Renal cortical epithelial cell (primary cell): ENCODE measurements at places on chromosomes 13 and 19. TPM values are rescaled to one million over a fixed set of nuclear protein-coding genes. Genes with fewer than 3 reads are reported as not detected.

- no peak for DNase-seq
Measured at GRCh38 chr13:95948656-95949055, 104.5 kb downstream of the UGGT2 start.

GRCh38 chr19:12774588-12775555, at the start of gene HOOK2:
TSS of gene HOOK2 (minus strand) at chr19:12775552. CDS start at chr19:12775449, 103 bp downstream.
- no peak for DNase-seq

The KIR3DL1 gene
- not detected in 2 replicates for total RNA-seq

- no peak for DNase-seq
Measured at GRCh38 chr19:37353968-37354367, 16.9 kb upstream of the ZNF527 start.

- no peak for DNase-seq
Measured at GRCh38 chr19:49677231-49677900, at the start of gene PRMT1. TSS of gene PRMT1 (plus strand) at chr19:49677271. CDS start at chr19:49677281, 10 bp downstream.

DNA sequence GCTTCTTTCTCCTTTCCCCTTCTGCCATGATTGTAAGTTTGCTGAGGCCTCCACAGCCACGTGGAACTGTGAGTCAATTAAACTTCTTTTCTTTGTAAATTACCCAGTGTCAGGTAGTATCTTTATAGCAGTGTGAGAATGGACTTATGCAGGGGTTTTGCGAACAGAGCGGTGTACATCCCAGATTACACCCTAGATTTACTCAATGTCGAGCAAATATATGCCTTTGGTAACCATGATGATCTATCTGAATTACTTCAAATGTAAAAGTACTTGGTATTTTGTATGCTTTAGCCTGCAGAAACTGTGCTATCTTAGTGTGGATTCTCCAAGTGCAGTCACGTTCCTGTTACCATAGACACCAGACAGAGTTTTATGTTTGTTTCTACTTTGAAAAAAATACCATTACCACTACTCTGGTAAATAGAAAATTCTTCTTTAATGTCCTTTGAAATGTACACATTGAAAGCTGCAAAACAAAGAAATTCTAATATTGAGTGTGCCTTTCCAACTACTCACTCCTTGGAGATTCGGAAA, 510.4 kb upstream of the ARGLU1 start:
- no peak for DNase-seq

DNA sequence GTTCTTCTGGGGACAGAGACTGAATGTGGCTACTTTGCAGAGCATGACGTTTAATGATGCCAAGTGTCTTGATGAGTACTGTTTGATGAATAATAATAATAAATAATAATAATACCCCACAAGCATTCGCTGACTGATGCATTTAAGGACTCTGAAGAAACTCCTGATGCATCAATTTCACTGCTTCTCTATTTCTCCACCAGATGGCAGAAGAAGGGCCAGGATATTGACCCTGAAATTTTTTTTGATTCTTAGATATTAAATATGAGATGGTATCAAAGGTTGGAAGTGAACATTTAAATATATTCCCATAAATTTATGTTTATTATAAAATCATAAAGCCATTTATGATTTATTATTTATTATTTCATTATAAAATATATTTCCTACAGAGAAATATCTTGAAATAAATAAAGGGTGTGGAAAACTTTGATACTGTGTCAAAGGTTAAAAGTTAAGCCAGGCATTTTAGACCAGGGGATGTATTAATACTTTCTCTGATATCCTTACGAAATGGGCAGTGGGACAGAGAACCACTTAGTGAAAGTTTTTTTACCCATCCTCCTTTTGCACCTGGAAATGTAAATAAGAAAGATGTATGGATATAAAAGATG, 170.9 kb downstream of the LACC1 start:
- no peak for DNase-seq

The RFPL4A gene
- total RNA-seq, result not detected in 2 replicates

- no peak for DNase-seq
Measured at GRCh38 chr19:53892301-53892980, 10.4 kb downstream of the PRKCG start.

The JOSD2 gene
- total RNA-seq, result 13.5 and 19.8 TPM in 2 replicates

- no peak for DNase-seq
Measured at GRCh38 chr13:27972478-27972820, 3.3 kb upstream of the CDX2 start.

- no peak for DNase-seq
Measured at GRCh38 chr19:51163257-51163656, 21.2 kb downstream of the SIGLEC7 start.

The PINLYP gene
- total RNA-seq, result 0.52 and 2.2 TPM in 2 replicates

GRCh38 chr19:38719761-38720558, 24.3 kb downstream of the CAPN12 start:
- no peak for DNase-seq

DNA sequence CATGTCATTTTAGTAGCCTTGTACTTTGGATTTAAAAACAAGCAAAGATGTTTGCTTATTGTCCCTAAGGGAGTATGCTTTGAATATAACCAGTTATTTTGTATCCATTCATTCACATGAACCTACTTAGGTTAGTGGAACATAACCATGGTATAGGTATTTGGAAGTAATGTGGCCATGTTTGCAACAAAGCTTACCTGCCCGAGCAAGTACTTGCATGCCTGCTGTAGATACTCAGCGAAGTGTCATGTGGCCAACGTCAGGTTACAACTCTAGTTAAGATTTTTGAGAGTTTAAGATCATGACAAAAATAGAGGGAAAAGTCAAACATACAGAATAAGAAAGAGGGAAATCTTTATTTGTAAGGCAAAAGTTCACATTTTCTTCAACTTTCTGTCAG, 57.2 kb downstream of the COG6 start:
- no peak for DNase-seq

DNA sequence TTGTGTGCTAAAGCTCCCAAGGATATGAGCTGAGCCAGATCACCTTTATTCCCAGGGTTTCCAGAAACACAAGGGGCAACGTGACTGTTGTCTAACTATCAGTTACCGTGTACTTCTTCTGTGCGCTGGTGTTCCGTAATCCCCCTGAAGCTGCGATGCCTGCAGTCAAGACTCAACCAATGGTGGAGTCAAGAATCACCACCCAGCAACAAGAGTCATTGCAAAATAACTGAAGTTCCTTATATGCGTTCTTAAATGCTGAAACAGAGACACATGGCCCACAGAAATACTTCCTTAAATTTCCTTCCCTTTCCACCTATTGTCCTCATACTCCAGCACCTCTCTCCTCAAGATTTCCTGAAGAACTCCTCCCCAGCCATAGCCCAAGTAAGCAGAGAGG, 200.2 kb downstream of the KATNAL1 start:
- no peak for DNase-seq

DNA sequence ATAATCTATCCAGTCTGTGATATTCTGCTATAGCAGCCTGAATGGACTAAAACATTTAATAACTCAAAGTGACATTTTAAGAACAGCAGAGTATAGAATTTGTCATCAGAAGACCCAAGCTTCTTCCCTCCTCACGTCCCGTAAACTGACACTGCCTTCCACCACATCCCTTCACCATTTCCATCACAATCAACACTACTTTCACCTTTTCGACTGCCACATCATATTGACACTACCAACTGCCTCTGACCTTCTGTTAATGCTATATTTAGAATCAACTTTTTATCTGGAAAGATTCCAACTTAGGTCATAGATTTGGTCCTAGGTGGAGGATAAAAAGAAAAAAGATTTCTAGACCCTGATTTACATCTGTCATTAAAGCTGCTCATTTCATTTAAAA, 39.6 kb downstream of the STOML3 start:
- DNase-seq, result no peak

DNA sequence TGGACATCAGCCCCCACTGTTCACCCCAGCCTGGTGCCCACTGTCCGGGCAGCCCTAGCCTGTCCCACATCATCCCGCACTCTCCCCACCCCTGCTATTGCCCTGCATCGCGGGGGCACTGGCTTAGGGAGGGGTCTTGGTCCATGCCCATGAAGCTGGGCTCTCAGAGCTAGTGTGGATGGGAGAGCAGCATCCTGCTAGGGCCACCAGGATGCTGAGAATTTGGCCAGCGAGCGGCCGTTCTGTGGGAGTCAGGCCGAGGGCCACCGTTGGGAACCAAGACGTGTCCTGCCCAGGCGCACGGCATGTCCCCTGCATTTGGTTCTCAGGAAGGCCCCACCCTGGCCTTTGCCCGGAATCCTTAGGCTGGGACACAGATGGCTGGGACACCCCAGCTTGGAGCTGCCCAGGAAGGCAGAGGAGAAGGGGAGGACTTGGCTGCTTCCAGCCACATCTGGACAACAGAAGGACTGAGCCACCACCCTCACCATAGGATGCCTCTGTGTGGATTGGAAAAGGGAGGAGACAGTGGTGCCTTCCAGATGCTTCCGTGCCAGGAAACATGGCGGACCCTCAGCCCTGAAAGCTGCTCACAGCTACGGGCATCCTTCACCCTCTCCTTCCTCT, 14.6 kb downstream of the ADGRE5 start:
- no peak for DNase-seq

The KIR2DL3 gene
- not detected in 2 replicates for total RNA-seq

- no peak for DNase-seq
Measured at GRCh38 chr13:33859691-33860303, 41.8 kb downstream of the RFC3 start.

- DNase-seq, result no peak
Measured at GRCh38 chr19:34574704-34575103, 93.1 kb downstream of the WTIP start.

GRCh38 chr19:43467276-43467675, 1.9 kb upstream of the LYPD3 start:
- DNase-seq, result no peak

- no peak for DNase-seq
Measured at GRCh38 chr13:78012046-78012445, 93.4 kb upstream of the EDNRB start.

DNA sequence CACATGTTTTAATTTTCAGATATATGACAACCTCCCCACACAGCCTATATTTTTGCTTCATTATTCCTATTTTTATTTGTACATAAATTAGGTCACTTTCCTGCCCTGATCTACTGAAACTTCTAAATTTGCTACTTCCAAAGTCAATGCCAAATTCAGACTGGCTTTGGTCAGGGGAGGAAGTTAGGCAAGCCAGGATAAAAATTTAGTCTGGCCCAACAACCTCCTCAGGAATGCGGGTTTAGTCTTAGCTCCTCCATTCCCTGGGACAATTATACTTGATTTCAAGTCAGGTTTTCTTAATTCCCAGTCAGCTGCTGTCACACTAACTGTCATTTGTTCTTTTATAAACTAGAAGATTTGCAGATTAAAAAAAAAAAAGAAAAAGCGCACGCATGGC, 84.3 kb downstream of the TM9SF2 start:
- DNase-seq, result no peak

DNA sequence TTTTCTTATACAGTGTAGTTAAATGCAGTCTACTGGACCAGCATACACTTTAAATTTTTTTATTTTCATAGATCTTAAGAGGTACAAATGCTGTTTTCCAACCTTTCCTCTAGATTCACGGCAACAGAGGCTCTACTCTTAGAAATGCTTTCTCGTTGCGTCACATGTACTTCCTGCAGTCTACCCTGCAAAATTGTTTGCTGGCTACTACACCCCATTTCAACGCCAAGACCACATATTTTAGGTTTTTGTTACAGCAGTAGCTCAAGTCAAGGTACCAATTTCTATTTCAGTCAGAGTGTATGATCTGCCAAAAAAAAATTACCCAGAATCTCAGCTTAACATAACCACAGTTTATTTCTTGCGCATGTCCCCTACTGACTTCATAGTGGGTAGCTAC, 94.1 kb downstream of the TNFSF13B start:
- no peak for DNase-seq

GRCh38 chr19:5122121-5122400, 153.1 kb downstream of the KDM4B start:
- no peak for DNase-seq

GRCh38 chr13:101390461-101390860, 25.8 kb downstream of the NALCN start:
- DNase-seq, result peak; percentile 73

GRCh38 chr13:40438999-40439797, 227.2 kb downstream of the FOXO1 start:
- DNase-seq, result no peak

DNA sequence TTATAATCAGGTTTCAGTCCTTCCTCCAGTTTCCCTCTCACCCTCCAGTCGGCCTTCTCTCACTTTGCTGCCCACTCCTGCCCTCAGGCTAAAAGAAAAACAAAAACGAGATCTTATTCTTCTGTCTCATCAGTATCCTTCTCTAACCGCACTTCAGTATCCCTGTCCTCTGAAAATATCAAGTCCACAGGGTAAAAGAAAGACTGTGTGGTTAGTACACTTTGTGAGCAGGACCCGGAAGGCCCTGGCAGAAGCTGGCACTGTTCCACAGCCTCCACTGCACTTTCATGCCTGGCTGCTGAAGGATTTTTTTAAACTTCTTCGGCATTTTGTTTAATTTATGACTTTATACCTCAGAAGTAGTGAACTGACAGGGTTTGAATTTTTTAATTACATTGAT, 51.8 kb downstream of the TM9SF2 start:
- DNase-seq, result peak; percentile 65

DNA sequence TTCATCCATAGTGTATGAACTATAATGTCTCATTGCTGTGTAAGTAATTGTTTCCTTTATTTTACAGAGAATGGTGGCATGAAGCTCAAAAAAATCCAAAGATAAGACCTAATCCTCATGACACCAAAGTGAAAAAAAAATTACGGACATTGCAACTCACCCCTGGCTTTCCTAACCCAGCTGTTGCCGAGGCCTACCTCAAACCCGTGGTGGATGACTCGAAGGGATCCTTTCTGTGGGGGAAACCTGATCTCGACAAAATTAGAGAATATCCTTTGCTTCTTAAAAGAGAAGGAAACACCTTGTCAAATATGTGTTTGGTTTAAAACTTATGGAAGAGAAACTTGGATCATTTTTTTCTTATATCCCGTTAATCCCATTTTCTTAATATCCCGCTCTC, 26.3 kb downstream of the ERCC5 start:
- DNase-seq, result no peak

DNA sequence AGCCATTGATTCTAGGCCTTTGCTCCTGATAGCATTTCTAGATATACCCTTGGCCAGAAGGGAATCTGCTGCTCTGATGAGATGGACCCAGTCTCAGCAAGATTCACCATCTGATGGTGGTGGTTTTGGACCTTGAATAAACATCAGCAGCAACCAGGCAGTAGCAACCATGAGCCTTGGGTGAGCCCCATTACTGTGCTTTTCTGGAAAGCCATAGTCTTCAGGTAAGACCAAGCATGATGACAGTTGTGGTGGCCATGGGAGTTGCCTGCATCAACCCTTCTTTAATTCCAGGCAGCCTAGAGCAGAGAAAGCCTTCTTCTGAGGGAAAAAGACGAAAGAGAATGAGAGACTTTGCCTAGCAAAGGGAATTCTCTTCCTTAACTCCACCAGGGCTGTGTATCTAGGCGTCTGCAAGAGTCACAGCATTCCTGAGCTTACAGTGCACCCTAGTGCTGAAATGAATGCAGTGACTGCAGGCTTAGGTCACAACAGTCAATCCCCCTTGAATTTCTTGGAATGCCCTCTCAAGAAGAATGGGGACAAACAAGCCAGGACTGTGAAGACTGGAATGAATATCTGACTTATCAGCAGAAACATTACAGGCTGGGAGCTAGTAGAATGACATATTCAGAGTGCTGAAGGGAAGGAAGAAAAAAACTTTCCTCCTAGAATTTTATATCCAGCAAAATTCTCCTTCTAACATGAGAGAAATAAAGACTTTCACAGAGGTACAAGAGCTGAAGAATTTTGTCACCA, 942.4 kb upstream of the PCDH20 start:
- peak; percentile 66 for DNase-seq

The SLITRK1 gene
- under 0.01 TPM in 1 of 2 replicates, not detected in the other for total RNA-seq

The THSD1 gene
- total RNA-seq, result 12.0 and 18.9 TPM in 2 replicates

- DNase-seq, result no peak
Measured at GRCh38 chr13:80555796-80556678, 215.1 kb upstream of the SPRY2 start.

- no peak for DNase-seq
Measured at GRCh38 chr13:62510906-62511655, 1095.4 kb upstream of the PCDH20 start.

GRCh38 chr13:103430368-103430767, 364.2 kb upstream of the SLC10A2 start:
- no peak for DNase-seq
